Renal cortical epithelial cell (primary cell): ENCODE measurements at places on chromosomes 3 and 15. TPM values are rescaled to one million over a fixed set of nuclear protein-coding genes. Genes with fewer than 3 reads are reported as not detected.

THRB gene
- 11.8 and 46.1 TPM in 2 replicates for total RNA-seq

DNA sequence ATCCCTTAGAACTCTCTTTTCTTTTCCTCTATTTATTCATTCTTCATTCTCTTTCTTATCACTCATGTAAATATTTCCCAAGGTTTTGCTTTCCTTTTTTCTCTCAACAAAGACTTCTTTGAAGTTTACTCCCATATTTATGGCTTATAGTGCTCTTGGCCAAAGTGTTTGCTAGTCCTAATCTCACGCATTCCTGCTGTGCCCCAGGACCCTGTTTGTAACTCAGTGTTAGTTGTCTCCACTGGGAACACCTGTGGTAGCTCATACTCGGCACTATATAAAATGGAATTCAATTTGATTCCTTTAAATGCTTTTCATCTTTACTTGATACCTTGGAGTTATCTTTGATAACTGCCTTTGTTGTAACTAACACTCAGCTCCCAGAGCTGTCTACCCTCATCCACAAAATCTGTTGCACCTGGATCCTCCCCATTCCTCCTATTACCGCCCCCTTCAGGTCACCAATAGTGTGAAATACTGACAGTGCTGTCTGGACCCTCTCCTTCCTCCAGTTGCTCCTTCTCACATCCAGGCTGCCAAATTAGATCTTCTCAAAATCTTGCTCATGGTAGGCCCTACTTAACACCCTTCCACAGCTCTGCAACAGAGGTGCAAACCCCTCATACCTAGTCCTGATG lies 76.8 kb downstream of the TIGIT start:
- no peak for DNase-seq

GRCh38 chr15:49706805-49707204 lies 86.0 kb downstream of the DTWD1 start:
- no peak for DNase-seq

GRCh38 chr3:183485093-183485492 lies 56.7 kb upstream of the MCF2L2 start:
- no peak for DNase-seq

C3orf49 gene
- total RNA-seq, result not detected in 2 replicates

GRCh38 chr3:99641982-99642381 lies 3.6 kb downstream of the COL8A1 start:
- DNase-seq, result no peak

NUP210 gene
- total RNA-seq, result 3.6 and 20.8 TPM in 2 replicates

- DNase-seq, result no peak
Measured at GRCh38 chr3:188701485-188701969, 470.2 kb upstream of the TPRG1 start.

- peak; percentile 22 for DNase-seq
Measured at GRCh38 chr3:23481616-23482278, 278.6 kb downstream of the UBE2E2 start.

DNA sequence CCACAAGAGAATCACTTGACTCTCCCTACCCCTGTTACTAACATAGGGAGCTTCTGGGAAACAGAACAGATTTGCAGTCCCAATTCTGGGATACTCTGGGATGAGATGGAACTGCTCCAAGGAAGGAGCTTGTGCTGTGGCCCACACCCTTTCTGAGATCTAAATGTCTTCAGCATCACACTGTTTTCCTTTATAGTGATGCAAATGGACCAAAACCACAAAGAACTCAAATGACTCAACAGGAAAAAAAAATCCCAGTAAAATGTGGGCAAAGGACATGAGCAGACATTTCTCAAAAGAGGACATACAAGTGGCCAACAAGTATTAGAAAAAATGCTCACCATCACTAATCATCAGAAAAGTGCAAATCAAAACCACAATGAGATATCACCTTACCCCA lies 155.6 kb downstream of the NECTIN3 start:
- peak; percentile 79 for DNase-seq

C15orf39 gene
- 1.4 and 8.3 TPM in 2 replicates for total RNA-seq

GRCh38 chr3:83096-83495 lies 113.5 kb upstream of the CHL1 start:
- no peak for DNase-seq

IDH3A gene
- total RNA-seq, result 47.2 and 96.3 TPM in 2 replicates

CKMT1A gene
- total RNA-seq, result 0.35 TPM in 1 of 2 replicates, not detected in the other

NPAP1 gene
- under 0.01 TPM in 1 of 2 replicates, not detected in the other for total RNA-seq

DNA sequence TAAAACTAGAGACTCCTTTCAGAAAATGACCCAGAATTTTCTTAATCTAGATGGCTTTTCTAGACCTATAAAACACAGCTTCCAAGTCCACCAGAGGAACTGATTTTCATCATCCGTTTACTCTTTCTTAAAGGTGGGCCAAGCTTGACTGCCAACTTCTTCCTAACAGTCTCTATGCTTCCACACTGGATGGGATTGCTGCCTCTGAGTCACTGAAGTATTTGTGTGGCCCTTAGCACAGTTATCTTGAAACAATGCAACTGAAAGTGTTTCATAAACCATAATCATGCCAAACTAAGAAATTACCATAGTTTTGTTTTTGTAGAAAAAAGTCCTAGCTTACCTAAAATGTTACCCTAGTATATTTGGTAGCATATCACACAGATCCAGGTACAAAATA lies 985.7 kb downstream of the TUSC7 start:
- peak; percentile 3 for DNase-seq

GRCh38 chr15:62464705-62465104 lies 299.6 kb upstream of the C2CD4B start:
- DNase-seq, result peak; percentile 83

BCHE gene
- total RNA-seq, result 1.9 and 3.5 TPM in 2 replicates

DNA sequence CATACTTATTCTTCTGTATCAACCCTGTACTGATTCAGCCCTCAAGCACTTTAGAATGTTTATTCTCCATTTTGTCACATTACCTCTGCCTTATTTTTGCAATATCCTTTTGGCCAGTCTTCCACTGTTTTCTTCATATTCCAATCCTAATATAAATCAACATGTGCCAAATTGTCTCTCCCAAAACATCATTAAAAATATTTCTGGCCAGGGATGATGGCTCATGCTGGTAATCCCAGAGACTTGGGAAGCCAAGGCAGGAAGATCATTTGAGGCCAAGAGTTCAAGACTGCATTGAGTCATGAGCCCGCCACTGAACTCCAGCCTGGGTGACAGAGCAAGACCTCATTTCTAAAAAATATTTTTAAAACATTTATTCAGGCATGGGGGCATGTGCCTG lies 641.4 kb upstream of the CBLB start:
- no peak for DNase-seq

DNA sequence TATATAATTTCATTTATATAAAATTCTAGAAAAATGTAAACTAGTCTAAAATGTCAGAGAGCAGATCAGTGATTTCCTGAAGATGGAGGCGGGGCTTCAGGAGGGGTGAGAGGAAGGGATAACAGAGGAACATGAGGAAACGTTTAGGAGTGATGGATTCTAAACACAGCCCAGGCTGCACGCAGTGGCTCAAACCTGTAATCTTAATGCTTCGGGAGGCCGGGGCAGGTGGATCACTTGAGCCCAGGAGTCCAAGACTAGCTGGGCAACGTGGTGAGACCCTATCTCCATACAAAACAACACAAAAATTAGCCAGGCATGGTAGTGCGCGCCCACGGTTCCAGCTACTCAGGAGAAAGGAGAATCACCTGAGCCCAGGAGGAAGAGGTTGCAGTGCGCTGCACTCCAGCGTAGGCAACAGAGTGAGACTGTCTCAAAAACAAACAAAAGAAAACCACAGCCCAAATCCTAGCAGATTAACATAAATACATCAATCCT lies 18.0 kb upstream of the IQCF1 start:
- no peak for DNase-seq

DNA sequence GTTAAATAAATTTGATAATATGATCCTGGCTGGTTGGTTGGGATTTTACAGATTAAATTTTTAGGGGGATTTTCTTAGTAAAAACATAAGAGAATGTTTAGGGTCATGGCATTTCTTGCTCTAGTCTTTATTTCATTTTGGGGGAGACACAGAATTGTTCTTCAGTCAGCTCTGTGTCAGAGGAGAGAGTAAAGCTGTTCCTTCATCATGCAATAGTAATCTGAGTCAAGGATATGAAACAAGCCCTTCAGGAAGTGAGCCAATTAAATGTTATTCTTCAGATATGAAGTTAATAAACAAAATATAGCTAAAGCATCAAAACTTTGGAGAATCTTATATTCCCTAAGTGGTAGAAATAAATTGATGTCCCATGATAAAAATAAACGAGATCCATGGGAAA lies 22.9 kb upstream of the SLC4A7 start:
- DNase-seq, result no peak

ANKRD28 gene
- total RNA-seq, result 57.3 and 88.0 TPM in 2 replicates

CLDN16 gene
- total RNA-seq, result 30.2 and 41.8 TPM in 2 replicates

FOXL2 gene
- 0.35 and 1.8 TPM in 2 replicates for total RNA-seq

- no peak for DNase-seq
Measured at GRCh38 chr3:195241592-195242355, 29.2 kb downstream of the XXYLT1 start.

DNA sequence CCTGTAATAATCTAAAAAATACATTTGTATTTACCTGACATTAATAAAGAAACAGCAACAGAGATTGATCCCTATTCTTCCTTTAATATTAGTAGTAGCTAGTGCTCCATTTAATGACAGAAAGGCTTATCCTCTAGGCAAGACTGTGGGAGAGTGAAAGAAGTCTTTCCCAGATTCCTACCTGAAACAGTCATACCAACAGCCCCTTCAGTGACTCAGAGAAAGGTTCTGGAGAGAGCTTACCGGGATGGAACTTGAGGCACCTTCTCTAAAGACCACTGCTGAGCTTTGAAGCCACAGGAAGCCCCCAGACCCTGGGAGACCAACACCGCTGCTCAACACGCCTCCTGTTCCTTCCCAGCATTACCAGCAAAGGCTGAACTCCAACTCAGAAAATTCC lies 66.9 kb upstream of the FGF12 start:
- DNase-seq, result no peak

- DNase-seq, result no peak
Measured at GRCh38 chr15:56763141-56763895, 30.0 kb upstream of the ZNF280D start.
